NCI-H1105 (cell line): ENCODE measurements at places on chromosomes 3 and 15.

DNA sequence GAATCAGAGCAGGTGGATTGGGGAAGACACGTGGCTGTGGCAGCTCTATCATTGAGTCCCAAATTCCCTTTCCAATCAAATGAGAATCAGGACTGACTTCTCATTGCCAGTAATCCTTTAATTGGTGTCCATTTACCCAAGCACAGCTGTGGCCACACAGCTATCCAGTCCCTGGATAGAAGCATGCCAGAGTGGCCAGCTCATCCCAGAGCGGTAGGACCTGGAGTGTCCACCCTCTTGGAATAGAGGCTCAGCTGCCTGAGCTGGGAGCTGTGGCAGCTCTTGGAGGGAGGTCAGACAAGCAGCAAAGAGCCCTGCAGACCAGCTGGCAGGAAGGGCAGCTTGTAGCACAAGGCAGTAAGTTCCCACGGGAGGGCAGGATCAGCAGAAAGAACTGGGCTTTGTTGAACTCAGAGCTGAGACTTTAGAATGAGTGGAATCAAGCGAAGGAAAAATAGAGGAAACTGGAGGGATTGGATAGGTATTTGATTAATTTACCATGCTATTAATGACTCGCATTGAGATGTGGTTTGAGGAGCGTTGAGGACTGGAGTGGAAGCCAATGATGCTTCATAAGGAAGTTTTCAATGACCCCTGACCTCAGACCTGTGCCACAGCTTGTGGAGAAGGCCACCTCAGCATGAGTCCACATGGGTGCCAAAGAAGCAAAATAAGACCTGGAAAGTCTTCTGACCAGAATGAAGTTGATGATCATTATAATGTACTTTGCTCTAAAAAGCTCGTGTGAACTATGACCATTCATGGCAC, 6.9 kb upstream of the ALPK3 start:
- DNase-seq: no peak

DNA sequence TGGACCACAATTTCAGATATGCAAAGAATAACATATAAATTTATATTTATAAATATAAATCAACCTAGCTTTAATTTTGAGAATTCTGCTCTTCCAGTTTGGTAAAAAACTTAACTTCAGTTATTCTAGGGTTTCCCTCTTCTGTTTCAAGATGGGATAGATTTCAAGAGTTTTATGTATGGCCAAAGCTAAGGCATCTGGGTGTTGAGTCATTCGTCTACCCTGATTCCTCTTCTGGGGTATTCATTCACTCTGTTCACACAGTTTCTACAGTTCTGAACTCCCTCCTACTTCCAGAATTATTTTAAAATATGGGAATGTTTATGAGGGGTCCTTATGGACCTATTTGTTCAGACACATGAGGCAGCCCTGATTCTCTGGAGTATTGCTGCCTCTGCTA, 4.2 kb upstream of the FGF7 start:
- DNase-seq: no peak

GRCh38 chr3:177827511-177828207, 630.4 kb upstream of the TBL1XR1 start:
- DNase-seq: no peak

- no peak for DNase-seq
These were observed 1.7 kb upstream of the SLC9A9 start for GRCh38 chr3:143849854-143850549.

- DNase-seq: no peak
These were observed 24.5 kb upstream of the TOP2B start for GRCh38 chr3:25689226-25689625.

DNA sequence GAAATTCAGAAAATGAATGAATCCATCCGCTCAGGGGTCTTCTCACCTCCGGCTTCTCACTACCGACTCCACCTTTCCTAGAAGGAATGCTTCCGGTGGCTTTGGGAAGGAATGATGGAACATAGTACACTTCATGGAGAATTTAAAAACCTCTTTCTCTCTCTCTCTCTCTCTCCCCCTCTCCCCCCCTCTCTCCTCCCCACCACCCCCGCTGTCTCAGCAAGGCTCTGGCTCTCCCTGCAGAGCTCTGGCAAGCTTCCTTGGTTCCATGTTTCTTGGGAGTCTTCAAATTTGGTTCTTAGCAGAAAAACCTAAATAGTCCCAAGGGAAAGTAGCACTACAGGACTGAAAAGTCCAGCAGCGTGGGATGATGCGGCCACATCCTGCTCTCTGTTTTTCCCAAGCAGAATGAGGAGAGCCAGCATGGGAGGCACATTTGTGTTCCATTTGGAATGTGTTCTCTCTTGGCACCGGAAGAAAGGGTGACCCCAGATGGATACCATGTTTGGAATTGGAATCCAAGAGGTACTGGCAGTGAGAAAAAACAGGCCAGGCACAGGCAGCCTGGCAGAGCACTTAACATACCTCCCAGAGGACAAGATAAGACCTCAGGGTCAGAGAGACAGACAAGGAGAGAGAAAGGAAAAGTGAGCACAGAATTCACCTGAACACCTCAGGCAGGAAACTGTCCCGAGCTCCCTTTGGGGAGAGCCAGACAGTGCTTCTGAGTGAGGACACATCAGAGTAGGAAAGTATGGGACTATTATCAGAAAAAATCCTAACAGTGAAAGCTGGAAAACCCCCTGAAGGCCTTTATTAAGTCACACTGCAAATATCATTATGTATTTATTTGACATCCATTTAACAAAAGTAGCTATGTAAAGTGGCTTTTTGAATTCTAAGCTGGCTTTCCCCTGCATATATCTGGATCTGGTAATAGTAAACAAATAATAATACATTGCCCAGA, at the start of gene POPDC2:
Gene POPDC2 (minus strand): TSS at position 116 of the 967 bp plus-strand sequence. CDS start 166 bp downstream, outside the sequence.
- no peak for DNase-seq
